T-helper 2 cell treated with Interferon-gamma antibody and Interleukin-4, amounts not matched to agents 5 μg/mL and 100 μg/mL, for 36 hours (primary cell): ENCODE measurements at places on chromosomes 6 and 20.

DNA sequence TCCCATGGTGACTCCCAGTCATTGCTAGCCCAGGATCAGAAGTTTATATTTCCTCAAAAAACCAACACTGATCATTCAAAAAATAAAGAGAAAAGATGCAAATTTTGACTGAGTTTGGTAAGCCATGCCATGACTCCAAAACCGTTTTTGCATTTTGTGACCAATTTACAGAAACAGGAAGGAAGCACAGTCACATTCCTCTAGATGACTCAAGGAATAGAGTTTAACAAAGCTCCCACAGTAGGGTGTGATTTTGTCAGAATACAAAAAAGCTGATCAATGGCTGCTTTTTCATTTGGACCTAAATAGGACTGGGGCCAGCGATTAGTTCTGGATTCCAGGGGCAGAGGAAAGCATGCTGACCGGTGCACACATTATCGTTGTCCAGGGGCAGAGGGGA is 179.4 kb upstream of the AFDN start:
- DNase-seq: no peak

DNA sequence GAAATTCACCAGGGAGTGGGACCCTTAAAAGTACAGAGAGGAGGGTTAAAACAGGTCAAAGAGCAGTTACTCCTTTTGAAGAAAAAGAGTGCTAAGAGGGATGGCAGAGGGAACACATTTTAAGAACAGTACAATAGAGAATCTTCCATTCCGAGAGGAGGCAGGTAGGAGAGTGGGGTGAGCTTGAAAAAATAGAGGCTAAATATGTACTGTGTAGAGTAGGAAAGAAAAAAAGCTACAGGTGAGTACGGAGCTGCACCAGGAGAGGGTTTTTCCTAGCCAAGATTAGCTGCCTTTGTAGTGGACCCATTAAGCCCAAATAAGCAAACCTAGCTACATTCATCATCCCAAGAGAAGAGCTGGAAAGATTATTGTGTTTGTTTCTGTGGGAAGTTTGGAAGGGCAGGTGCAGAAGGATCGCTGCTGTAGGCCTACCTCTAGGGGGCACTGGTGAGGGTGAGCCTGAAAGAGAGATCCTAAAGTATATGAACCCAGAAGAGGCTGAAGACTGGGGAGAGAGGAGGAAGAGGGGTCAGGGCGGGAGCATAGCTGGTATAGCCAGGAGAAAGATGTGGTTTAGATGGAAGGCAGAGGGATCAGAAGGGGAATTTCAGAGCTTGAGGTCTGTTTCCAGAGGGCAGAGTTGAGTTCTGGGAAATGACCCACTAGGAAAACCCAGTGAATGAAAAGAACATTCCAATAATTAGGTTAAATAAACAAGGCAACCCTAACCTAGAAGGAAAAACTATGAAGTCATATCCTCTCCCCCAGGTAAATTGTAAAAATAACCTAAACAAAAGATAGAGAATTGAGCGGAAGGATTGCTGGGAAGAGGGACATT is 50.2 kb upstream of the HINT3 start:
- no peak for DNase-seq

GRCh38 chr6:163369141-163369540 is 45.4 kb upstream of the QKI start:
- DNase-seq: no peak

DNA sequence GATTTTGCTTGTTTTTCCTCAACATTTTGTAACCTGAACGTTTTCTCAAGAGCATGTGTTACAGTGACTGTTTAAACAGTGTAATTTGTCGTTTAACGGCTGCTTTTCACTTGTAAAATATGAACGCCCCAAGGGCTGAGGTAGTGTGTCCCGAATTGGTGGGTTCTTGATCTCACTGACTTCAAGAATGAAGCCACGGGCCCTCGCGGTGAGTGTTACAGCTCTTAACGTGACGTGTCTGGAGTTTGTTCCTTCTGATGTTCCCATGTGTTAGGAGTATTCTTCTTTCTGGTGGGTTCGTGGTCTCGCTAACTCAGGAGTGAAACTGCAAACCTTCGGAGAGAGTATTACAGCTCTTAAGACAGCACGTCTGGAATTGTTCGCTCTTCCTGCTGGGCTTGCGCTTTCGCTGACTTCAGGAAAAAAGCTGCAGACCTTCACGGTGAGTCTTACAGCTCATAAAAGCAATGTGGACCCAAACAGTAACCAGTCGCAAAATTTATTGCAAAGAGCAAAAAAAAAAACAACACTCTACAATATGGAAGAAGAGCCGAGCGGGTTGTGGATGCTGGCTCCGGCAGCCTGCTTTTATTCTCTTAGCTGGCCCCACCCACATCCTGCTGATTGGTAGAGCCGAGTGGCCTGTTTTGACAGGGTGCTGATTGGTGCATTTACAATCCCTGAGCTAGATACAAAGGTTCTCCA is 25.1 kb upstream of the TRIM27 start:
- no peak for DNase-seq

GRCh38 chr6:24283043-24283985 is 74.5 kb downstream of the DCDC2 start:
- DNase-seq: no peak

GRCh38 chr20:5511930-5512329 is 195.2 kb upstream of the PROKR2 start:
- no peak for DNase-seq

DNA sequence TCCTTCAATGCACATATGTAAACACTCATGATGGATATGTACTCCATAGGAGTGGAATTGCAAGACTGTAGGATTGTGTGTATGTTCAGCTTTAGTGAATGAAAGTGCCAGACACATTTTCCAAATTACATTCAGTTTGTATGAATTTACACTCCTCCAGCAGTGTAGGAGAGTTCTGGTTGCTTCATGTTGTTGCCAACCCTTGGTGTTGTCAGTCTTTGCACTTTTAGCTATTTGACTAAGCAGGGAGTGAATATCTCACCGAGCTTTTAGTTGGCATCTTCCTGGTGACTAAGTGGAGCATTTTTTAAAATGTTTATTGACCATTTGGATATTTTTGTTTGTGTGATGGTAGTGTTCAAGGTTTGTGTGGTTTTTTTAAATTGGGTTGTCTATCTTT is 23.9 kb downstream of the NKX2-4 start:
- DNase-seq: no peak

- DNase-seq: no peak
Observed at GRCh38 chr6:41579088-41579610, 33.0 kb downstream of the FOXP4 start.

GRCh38 chr6:9463311-9463710 is 951.6 kb downstream of the TFAP2A start:
- DNase-seq: no peak

GRCh38 chr20:3797592-3798372 is 1.7 kb downstream of the CDC25B start:
- DNase-seq: peak; percentile 54

- DNase-seq: no peak
Observed at GRCh38 chr20:8509809-8510208, 377.7 kb downstream of the PLCB1 start.
